ENCODE measurements at places on chromosomes 1 and 21.

DNA sequence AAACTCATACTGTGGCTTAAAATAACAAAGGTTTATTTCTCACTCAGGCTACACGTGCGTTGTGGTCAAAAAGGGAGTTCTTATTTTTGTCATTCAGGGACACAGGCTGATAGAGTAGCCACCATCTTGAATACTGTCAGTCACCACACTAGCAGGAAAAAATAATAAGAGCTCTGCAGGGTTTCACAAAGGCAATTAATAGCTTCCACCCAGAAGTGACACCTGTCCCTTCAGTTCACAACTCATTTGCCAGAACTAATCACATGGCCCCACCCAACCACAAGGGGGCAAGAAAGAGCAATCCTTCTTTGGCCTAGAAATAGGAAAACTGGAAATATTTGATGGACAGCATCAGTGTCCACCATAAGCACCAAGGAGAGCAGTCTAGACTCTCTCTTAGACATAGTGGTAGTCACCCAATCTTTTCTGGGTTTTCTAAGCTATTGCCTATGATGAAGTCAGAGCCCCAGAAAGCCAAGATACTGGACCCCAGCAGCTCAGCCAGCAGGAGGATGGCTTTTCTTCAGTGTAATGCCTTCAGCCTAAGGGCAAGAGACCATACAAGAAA lies 8.2 kb downstream of the HAPLN2 start:
- DNase-seq: peak; percentile 59

DNA sequence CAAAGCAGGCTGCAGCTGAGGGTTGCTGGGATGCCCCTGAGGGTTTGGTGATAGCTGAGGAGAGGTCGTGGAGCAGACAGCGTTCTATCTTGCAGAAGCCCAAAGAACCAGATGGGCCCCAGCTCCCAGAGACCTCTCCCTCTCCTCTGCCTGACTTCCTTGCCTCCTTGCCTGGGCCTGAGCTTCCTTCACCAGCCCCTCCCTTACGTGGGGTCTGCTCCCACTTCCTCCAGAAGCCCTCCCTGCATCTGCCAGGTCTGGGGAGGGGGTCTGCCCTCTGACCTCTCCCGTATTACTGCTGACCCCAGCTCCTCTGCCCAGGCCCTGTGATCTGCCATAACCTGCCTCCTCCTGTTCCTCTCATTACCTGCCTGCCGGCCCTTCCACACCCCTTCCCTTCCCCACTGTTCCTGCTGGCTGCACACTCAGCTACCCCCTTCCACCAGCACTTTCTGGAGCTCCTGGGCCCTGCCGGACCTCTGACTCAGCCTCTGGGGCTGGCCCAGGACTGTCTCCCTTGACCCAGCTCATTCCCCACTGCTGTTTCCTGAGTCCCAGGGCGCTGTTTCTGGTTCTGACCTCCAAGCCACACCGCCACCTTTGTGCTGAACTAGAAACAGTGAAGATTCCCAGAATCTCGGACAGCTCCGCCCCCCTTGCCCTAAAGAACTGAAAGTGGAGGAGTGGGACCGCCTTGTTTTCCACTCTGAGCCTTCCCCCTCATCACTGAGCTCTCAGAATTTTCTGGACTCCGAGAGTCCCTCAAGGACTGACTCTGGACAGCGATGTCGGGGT lies 237.7 kb upstream of the C1orf174 start:
- no peak for DNase-seq

- no peak for DNase-seq
Measured at GRCh38 chr1:25012966-25013962, 83.2 kb upstream of the RUNX3 start.

- DNase-seq: no peak
Measured at GRCh38 chr1:29762635-29763034, 526.3 kb downstream of the PTPRU start.

DNA sequence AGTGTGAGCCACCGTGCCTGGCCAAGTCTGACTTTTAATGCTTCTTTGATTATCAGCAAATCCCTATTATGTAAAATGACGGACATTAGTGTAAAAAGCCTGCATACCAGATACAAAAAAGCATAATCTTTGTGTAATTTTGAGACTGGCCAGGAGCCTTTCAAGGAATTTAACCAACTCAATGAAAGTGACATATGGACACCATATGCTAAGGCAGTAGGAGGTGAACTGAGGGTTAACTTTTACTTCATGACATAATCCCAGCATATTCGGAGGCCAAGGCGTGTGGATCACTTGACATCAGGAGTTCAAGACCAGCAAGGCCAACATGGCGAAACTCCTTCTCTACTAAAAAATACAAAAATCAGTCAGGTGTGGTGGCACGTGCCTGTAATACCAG lies 94.6 kb downstream of the EIF4G3 start:
- no peak for DNase-seq

GRCh38 chr1:118333601-118334210 lies 148.7 kb upstream of the SPAG17 start:
- no peak for DNase-seq

DNA sequence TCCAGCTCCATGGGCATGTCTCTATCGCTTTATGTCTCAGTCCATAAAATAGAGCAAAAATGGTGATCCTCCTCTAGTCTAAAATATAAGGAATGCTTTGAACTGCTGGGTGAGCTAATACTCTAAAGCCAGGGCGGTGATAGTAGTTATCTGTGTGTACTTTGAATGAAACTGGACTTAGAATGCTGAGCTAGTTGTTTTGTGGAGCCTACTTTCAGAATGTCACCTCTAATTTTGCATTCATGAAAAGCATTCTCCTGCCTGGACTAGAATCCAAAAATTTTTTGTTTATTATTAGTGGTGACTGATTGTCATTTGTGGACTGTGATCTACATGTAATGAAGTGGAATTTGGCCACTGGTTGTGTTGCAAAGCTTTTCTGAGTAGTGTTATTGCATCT lies 241.6 kb upstream of the C1orf105 start:
- no peak for DNase-seq

GRCh38 chr1:9129266-9130041 lies 552 bp upstream of the GPR157 start:
- peak; percentile 80 for DNase-seq

DNA sequence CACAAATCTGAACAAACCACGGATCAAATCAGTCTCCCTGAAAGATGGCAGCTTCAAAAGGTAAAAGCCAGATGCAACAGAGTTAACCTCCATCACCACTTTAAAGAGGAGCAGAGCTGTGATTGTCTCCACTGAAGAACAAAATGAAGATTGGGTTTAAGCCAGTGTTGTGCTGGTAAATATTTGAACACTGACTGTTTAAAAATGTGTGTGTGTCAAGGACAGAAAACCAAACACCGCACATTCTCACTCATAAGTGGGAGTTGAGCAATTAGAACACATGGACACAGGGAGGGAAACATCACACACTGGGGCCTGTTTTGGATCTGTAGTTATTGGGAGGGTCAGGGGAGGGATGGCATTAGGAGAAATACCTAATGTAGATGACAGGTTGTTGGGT lies 83.9 kb downstream of the ST6GALNAC5 start:
- DNase-seq: peak; percentile 73

- DNase-seq: no peak
Measured at GRCh38 chr1:172547071-172547470, 14.1 kb downstream of the SUCO start.

GRCh38 chr1:214427871-214428277 lies 123.5 kb downstream of the PTPN14 start:
- DNase-seq: peak; percentile 89
